ENCODE measurements at places on chromosomes 11 and 22. TPM values are rescaled to one million over a fixed set of nuclear protein-coding genes. Genes with fewer than 3 reads are reported as not detected.

- DNase-seq: peak; percentile 18
Measured at GRCh38 chr11:106917973-106918372, 100.3 kb downstream of the GUCY1A2 start.

Gene APIP
- total RNA-seq: 41.2 TPM

DNA sequence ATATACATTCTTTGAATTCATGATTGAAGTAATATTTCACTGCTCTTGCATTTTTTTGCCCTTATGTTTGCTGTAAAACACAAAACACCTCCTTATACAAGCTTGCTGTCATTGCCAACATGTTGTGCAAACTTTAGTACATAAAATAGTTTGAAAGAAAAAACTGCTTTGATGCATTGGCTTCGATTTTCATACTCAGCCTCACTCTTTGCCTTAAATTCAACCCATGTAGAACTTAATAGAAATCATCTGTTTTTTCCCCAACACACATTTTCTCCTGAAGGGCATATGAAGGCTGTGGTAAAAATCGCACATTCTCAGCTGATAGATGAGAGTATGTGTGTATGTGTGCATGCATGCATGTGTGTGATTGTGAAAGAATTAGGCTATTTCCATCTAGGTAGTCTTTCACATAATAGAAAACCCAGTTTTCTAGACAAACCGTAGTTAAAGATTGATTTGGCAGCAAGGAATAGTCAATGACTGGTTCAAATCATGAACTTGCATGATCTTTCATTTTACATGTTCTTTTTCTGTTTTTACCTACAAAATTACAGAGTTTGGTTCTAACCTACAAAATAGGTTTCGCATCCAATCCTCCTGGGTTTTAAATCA is 72.8 kb upstream of the MTMR2 start:
- DNase-seq: no peak

Gene GALNT18
- total RNA-seq: 19.9 TPM

Gene AMPD3
- 25.9 TPM for total RNA-seq

- no peak for DNase-seq
Measured at GRCh38 chr22:31343235-31344191, 2.6 kb downstream of the PATZ1 start.

Gene ANGPTL5
- not detected for total RNA-seq

DNA sequence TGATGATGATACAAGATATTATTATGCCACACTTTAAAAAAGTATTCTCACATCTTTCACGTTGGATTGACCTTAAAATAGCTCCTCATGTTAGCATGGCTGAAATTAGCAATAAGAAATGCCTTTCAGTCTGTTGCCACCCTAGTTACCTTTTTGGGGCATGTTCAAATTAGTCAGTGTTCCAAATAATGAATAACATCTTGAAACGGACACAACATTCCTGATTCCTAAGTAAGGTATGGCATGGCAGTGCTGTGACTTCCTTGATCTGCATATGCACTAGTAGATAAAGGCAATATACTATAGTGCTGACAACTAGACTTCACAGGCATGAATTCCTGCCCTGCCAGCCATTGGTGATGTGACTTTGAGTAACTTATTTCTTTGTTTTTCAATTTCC is 914.5 kb downstream of the METTL15 start:
- DNase-seq: no peak

- no peak for DNase-seq
Measured at GRCh38 chr11:22449441-22449840, 111.3 kb downstream of the SLC17A6 start.

GRCh38 chr11:102771351-102771750 is 9.1 kb downstream of the MMP10 start:
- no peak for DNase-seq

Gene USP2
- total RNA-seq: 5.0 TPM

Gene SCGB1D2
- not detected for total RNA-seq

GRCh38 chr11:121347813-121348212 is 55.2 kb downstream of the SC5D start:
- no peak for DNase-seq

GRCh38 chr11:123409456-123410217 is 20.4 kb upstream of the GRAMD1B start:
- no peak for DNase-seq

Gene ATF4
- 608 TPM for total RNA-seq

Gene PGA4
- not detected for total RNA-seq

- peak; percentile 78 for DNase-seq
Measured at GRCh38 chr22:49930596-49931412, 12.4 kb downstream of the CRELD2 start.

Gene INS
- total RNA-seq: 0.44 TPM

DNA sequence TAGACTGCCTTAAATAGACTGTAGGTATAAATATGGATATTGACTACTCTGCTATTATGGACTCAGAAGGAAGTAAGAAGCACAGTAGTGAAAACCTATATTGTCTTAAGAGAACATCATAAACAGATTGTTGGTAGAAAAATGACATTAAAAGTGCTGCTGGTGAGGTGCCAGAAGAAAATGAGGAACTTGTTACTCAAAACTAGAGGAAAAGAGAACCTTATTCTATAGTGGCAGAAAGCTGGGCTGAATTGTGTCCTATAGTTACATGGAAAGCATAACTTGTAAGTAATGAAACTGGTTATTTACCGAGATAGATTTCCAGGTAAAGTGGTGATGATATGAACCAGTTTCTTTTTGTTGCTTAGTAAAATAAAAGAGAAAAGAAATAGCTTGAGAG is 109.7 kb upstream of the CTSC start:
- DNase-seq: no peak

GRCh38 chr11:88344869-88345268 is 7.3 kb upstream of the CTSC start:
- no peak for DNase-seq

- DNase-seq: no peak
Measured at GRCh38 chr11:11669233-11669846, 47.5 kb upstream of the GALNT18 start.

- no peak for DNase-seq
Measured at GRCh38 chr11:124760806-124761205, 1.3 kb downstream of the ESAM start.

- DNase-seq: no peak
Measured at GRCh38 chr11:15911377-15912044, 444.8 kb downstream of the SOX6 start.

DNA sequence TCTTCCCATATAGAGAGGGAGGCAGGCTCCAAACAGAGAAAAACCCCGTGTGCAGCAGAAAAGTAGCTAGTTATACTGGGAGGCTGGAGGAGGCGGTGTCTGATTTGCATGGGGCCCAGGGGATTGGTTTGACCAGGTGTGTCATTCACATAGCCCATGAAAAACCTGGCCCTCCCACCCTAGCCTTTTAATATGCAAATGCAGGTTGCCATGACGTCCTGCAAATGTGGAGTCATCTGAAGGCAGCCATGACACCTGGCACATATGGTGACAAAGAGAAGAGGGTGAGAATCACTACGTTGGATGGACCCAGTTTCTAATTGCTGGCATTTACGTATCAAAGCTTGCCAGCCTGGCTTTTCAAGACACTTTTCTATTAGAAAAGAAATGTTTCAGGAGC is 57.8 kb downstream of the FAM181B start:
- no peak for DNase-seq

GRCh38 chr11:19934828-19935259 is 222.2 kb downstream of the NAV2 start:
- no peak for DNase-seq

DNA sequence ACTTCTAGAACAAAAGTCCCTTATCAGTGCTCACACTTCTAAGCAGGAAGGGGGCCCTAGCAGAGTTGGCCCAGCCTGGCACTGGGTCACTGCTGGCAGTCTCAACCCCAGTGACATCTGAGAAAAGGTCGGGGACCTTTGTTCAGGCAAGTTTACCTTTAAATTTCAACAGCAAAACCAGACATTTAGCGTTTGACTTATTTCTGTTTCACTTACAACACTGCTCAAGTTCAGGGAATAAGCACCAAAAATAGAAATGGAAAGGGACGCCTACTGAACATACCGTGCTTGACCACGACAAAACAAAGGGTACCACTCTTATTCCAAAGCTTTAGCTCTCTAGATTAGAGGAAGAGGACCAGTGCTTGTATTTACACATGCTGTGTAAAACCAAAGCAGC is 26.2 kb downstream of the PITPNB start:
- DNase-seq: no peak

GRCh38 chr22:17235149-17235655 is 16.0 kb upstream of the ADA2 start:
- no peak for DNase-seq

DNA sequence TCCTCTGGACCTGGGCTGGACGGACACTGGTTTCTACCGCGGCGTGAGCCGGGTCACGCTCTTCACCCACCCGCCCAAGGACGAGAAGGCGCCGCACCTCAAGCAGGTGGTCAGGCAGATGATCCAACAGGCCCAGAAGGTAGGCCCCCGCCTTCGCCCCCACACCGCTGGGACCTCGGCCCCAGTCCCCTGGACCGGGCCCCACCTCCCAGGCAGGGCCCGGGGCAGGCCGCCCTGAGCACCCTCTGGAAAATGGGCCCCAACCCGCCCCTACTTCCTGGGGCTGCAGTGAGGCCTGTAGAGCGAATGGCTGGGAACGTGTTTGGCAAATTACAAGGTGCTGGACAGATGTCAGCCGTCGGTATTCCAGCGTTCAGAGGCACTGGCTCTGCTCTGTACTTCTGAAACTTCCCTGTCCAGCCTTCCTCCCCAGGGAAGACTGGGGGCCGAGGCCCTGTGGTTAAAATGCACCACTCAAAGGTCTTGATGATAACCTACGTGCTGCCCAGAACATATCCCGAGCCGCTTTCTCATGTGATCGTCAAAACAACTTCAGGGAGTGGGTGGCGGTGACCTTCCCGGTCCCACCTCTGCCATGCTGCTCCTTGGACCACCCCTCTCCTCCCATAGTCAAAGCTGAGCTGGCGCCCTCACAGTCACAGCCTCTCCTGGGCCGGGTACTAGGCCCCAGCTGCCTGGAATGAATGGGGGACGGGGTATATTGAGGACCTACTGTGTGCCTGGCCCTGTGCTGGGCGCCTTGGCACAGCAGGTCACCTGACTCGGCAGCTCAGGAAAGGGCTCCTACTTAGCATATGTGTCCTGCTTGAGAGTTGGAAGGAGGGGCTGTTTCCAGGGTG is 869 bp downstream of the FAM83F start:
- DNase-seq: no peak

GRCh38 chr22:37623075-37624016 is 14.7 kb downstream of the GGA1 start:
- no peak for DNase-seq

DNA sequence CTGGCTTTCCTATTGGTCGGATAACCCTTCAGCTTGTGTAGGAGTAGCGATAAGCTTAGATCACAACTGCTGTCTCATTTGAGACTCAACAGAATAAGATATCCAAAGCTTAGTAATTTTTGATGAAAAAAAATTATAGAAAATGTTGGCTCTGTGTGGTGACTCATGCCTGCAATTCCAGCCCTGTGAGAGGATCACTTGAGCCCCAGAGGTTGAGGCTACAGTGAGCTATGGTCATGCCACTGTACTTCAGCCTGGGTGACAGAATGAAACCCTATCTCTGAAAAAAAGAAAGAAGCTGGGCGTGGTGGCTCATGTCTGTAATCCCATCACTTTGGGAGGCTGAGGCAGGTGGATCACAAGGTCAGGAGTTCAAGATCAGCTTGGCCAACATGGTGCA is 55.6 kb upstream of the RRM1 start:
- no peak for DNase-seq

Gene ANO5
- 1.1 TPM for total RNA-seq

All from HCT116 (cell line).